A549 treated with CORT108297 at 1 μM for 4 hours (cell line): ENCODE measurements at places on chromosomes 7 and 10. TPM values are rescaled to one million over a fixed set of nuclear protein-coding genes. Genes with fewer than 3 reads are reported as not detected.

The MUC3A gene
- 14.0 to 19.4 TPM (median 17.8 TPM) in 5 replicates for total RNA-seq

The PRSS58 gene
- not detected in 5 replicates for total RNA-seq

The GOLGA7B gene
- total RNA-seq, result 3.5 to 5.4 TPM (median 4.6 TPM) in 5 replicates

The LRWD1 gene
- total RNA-seq, result 23.4 to 36.6 TPM (median 34.0 TPM) in 5 replicates

The CHPF2 gene
- 38.2 to 52.9 TPM (median 47.8 TPM) in 5 replicates for total RNA-seq
